AML-193 (cell line): ENCODE measurements at places on chromosomes 3 and 15.

GRCh38 chr3:138946663-138947494, at the start of the genes FOXL2 and FOXL2NB:
Gene FOXL2 (minus strand): TSS chr3:138947137. CDS start chr3:138946722, 415 bp downstream.
Gene FOXL2NB (plus strand): TSS chr3:138947217. CDS start chr3:138947365, 148 bp downstream.
- DNase-seq: no peak

DNA sequence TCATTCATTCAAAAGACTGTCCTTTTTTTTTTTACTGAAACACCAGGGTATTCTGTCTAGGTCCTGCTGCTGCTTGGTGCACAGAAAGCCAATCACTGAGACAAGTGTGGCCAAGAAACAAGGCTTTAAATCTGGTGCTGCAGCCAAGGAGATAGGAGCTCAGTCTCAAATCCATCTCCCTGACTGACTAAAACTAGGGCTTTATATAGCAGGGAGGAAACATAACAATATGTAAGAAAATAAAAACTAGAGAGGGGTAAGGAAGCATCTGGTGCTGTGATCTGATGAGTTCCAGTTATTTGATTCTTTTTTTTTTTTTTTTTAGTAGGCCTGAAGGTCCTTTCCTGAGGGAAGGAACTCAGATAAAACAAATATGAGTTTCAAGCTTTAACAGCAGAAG, 139.8 kb downstream of the ATG7 start:
- DNase-seq: no peak

DNA sequence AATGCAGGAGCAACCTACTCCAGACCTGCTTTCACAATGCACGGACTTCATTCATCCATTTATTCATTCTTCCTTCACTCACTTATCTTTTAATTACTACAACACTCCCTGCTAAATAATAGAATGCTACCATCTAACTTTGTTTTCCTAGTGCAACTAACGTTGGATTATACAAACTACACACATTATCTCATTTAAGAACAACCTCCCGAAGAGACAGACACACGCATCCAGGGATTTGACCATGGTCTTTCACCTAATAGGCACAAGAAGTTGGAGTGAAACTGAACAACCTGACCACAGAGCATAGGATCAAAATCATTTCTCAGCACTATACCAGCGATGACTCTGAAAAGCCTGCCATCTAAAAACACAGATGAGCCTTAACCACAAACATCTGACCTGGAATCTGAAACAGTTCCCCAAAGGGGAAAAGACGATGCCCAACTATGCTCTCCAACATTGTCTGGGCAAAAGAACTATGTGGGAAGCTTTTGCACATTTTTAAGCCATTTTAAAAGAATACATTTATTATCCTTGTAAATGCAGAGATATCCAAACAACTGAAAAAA, 21.0 kb downstream of the ZNF385D start:
- DNase-seq: no peak

GRCh38 chr3:111769992-111770352, 89.1 kb upstream of the PHLDB2 start:
- no peak for DNase-seq

GRCh38 chr15:92603743-92604470, 51.7 kb downstream of the FAM174B start:
- DNase-seq: no peak

- DNase-seq: no peak
Measured at GRCh38 chr3:177764377-177764912, 567.2 kb upstream of the TBL1XR1 start.

DNA sequence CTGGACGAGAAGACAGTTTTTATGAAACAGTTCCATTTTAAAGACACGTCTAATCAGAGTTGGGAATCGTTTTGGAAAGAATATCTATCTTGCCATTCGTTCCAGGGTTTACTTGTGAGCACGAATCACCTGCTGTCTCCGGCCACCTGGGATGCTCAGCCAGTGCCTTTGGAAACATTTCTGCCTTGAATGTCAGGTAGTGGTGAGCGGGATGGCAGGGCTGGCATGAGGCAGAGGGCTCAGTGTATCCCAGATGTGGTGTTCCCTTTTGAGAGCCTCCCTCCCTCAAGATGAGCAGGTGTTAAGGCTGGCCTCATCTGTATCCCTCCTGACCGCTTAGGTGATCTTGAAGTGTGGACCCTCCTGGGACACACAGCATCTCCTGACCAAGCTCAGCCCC, 47.9 kb upstream of the PLXNA1 start:
- DNase-seq: no peak

GRCh38 chr3:39407773-39408492, 1.4 kb downstream of the RPSA start:
- DNase-seq: no peak

- DNase-seq: no peak
Measured at GRCh38 chr3:35524856-35525255, 114.5 kb upstream of the ARPP21 start.

DNA sequence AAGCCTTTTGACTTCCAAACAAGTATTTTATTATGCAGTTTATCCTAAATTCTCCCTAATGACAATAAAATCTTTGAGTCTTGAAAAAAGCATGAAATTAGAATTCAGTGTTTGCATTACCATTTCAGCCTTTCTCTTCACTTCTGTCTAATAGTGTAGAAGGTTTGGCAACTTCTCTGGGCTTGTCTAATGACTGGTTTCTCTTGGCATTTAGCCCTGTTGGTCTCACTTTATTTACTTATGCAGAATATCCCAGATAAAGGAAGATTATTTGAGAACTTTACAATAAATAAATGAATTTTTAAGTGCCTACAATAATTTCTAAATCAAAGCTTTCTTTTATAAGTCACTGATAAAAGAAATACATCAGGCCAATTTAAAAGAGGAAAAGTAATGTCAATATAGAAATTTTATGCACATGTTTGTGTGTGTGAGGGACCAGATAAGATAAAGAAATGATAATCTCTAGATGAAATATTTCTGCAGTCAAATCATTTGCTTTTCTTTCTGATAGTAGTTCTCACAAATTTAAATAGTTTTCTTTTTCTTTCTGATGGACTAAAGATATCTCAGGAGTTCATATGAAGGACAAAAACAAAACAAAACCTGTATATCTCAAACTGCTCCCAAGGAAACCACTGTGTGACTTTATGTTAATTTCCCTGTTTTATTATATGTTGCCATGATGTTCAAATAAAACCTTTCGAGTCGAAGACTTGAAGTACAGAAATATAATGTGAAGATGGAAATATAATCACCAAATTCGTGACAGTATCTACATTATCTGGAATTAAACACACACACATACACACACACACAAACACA, 533.1 kb upstream of the CBLB start:
- no peak for DNase-seq

DNA sequence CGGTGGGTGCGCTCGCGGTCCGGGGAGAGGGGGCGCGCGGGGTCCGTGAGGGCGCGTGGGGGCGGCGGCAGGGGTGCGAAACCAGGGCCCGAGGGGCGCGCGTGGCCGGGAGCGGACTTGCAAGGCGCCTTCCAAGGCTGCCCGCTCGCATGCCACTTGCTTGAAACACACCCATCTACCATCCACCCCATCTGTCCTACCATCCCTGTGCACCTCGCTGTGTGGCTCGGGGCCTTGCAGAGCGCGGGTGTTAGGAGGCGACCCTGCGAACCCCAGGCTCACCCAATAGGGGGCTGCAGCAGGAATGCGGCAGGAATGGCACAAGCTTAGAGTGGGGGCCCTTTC, 240 bp downstream of the CFAP100 start:
- DNase-seq: no peak

DNA sequence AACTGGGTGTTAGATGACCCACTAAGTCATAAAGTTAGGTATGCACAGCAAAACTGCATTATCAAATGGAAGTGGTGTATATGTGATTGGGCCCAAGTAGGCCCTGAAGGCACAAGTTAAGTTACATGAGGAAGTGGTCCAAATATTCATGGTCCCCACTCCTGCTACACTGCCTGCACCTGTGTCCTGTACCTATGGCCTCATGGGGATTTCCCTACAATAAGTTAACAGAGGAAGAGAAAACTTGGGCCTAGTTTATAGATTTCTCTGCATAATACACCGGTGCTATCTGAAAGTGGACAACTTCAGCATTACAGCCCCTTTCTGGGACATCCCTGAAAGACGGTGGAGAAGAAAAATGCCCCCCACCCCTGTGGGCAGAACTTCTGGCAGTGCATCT, 41.5 kb downstream of the STRIT1 start:
- DNase-seq: no peak

- DNase-seq: no peak
Measured at GRCh38 chr3:4261406-4261805, 41.8 kb upstream of the SETMAR start.

DNA sequence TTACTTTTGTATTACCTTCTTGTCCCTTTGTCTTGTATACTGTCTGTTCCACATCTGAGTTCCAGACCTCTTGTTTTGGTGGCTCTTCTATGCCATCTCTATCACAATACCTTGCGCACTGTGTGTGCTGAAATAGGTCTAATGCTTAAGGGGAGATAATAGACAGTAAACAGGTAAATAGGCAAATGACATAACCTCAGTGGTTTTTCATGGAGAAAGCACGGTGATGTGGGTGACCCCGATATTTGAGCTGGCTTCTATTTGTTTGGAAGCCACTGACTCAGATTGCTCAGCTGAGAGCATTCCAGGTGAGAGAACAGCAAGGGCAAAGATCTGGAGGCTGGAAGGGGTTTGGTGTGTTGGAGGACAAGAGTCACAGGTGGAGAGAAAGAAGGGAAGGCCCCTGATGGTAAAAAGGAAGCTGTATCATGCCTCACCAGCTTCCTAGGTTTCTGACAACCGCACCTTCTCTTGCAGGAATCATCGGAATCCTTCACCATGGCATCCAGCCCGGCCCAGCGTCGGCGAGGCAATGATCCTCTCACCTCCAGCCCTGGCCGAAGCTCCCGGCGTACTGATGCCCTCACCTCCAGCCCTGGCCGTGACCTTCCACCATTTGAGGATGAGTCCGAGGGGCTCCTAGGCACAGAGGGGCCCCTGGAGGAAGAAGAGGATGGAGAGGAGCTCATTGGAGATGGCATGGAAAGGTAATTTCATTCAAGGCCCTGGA, 795 bp downstream of the MCM2 start:
- no peak for DNase-seq

DNA sequence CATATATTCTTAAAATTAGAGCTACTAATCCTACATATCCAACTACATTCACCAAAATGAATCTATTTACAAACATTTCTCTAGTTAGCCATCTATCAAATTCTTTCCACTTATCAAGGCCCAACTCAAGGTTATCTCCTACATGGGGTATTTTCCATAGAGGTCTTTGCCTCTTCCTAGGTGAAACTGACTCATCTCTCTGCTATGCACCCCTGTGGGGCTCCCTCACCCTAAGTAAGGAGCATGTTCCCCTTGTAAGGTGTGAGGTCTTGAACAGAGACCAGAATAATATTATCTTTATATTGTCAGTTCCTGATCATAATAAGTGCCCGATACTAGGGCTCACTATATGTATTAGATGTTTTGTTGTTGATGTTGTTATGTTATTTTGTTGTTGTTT, 74.6 kb upstream of the TSC22D2 start:
- DNase-seq: no peak

- DNase-seq: no peak
Measured at GRCh38 chr15:26050984-26051383, 187.9 kb upstream of the ATP10A start.

- no peak for DNase-seq
Measured at GRCh38 chr3:165444745-165445144, 248.6 kb upstream of the SLITRK3 start.

DNA sequence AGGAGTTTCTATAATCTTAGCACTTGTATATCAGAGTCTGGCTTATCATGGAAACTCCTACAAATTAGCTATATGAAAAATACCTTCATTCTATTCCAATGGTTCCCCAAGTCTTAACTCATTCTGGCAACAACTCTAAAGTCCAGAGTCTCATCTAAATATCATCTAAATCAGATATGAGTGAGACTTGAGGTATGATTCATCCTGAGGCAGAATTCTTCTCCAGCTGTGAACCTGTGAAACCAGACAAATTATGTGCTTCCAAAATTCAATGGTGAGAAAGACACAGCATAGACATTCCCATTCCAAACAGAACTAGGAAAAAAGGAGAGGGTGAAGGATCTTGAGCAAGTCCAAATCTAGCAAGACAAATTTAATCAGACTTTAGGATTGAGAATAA, 138.8 kb downstream of the THRB start:
- DNase-seq: no peak

- peak; percentile 48 for DNase-seq
Measured at GRCh38 chr3:47440131-47440530, 35.6 kb downstream of the SCAP start.

GRCh38 chr3:121649645-121650044, 11.1 kb downstream of the HCLS1 start:
- DNase-seq: no peak

GRCh38 chr3:13420831-13421765, 976 bp upstream of the NUP210 start:
- DNase-seq: peak; percentile 96

GRCh38 chr15:70088455-70088854, 9.3 kb downstream of the TLE3 start:
- DNase-seq: no peak

DNA sequence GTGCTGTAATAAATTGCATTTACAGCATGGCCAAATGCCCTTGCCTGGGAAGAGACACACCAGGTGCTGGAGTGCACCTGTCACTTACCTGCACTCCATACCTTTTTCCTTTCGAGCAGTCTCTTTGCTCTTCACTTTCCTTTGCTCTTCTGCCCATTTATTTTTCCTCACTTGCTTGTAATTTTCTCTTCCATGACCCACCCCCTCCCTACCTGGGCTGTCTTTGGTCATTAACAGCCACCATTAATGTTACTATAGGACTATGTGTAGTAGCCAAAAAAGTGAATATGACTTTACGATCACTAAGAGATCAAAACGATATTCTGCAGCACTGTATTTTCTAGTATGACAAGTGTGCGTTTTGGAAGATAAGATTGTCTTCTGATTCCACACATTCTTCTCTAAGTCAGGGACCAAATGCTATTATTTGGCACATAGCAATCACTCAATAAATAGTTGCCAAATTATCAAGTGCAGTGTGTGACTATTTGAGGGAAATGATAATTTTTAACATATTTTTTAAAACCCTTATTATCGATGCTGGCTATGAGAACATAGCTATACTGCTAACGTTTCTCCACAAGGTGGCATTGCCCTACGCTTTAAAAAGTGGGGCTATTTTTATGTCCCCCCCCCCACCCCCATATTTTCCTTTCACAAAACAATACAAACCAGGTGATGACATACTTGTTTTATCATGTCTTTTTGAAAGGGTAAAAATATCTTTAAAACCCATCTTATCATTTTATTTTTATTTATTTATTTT, 114.4 kb downstream of the GHSR start:
- DNase-seq: no peak

DNA sequence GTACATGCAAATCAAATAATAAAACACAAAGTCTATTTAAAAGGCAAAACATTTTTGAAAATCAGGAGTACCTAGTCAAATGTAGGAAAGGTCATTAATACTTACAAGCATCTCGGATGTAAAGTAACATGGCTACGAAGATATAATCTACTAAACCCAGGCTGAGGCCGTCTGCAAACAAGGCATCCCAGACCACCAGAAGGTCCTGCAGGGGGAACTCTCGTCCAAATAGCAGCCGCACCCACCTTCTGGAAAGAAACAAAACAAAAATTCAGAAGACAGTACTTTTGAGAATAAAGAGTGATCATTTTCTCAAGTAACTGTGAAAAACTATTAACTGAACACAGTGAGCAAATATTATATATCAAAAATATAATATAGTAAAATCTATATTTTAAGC, 423.1 kb downstream of the PLCL2 start:
- no peak for DNase-seq
